NCI-H226 (cell line): ENCODE measurements at places on chromosomes 12 and 14.

DNA sequence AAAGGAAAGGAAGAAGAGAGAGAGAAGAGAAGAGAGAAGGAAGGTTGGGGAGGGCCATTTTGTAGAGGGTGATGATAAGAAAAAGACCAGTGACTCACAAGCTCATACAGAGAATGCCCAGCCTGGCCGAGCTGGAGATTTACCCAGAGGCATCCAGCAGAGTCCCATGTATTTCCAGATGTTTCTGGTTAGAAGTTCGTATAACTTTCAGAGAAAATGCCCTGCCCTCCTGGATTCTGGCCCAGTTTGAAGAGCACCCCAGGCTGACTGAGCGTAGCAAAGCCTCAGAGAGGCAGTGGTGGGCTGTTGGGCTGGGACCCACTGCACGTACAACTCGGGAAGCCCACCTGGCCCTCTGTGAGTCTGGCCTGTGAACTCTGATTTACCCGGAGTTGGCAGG is 221.8 kb downstream of the SLC41A2 start:
- peak; percentile 9 for DNase-seq

GRCh38 chr12:112885236-112885635 is 21.5 kb upstream of the OAS1 start:
- no peak for DNase-seq

GRCh38 chr12:63170321-63170720 is 19.3 kb upstream of the AVPR1A start:
- no peak for DNase-seq

- DNase-seq = no peak
These were observed 72.2 kb downstream of the BRMS1L start for GRCh38 chr14:35898217-35898775.

GRCh38 chr12:47616440-47616839 is 89.4 kb downstream of the RPAP3 start:
- DNase-seq = peak; percentile 46

DNA sequence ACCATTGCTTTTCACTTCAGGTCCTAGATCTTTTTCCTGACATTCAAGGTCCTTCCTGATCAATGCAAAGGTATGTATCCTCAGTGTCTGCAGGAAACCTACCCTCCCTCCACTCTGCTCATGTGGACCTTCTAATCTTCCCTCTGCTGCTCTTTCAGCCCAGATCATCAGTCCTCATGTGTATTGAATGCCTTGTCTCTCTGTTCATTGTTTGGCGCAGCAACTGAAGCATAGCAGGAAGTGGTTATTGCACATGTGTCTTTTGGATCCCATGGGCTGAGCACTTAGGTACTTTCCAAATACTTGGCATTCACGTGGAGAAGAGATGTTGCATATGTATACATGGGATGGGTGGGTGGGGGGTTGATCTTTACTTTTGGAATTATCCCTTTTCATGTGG is 4.3 kb upstream of the NIN start:
- DNase-seq = peak; percentile 30
